Camera-type eye (tissue), 1 donor: ENCODE measurements at places on chromosomes 12 and 14. TPM values are rescaled to one million over a fixed set of nuclear protein-coding genes. Genes with fewer than 3 reads are reported as not detected.

UNC79 gene
- 13.7 TPM for total RNA-seq

PRB3 gene
- not detected for total RNA-seq

CCDC197 gene
- not detected for total RNA-seq

ALDH2 gene
- total RNA-seq = 31.5 TPM

IKZF4 gene
- total RNA-seq = 6.3 TPM

GPRC5D gene
- not detected for total RNA-seq

DCN gene
- 932 TPM for total RNA-seq

PWP1 gene
- total RNA-seq = 74.9 TPM

SLC8A3 gene
- 12.2 TPM for total RNA-seq

TPI1 gene
- total RNA-seq = 547 TPM

OR4E2 gene
- total RNA-seq = not detected

ZBTB1 gene
- 65.2 TPM for total RNA-seq

SIX6 gene
- total RNA-seq = 44.8 TPM

SRRM4 gene
- total RNA-seq = 21.8 TPM

CPSF6 gene
- total RNA-seq = 137 TPM

TMEM30B gene
- total RNA-seq = 6.3 TPM
